Erythroblast (primary cell): ENCODE measurements at places on chromosomes 16 and 17.

DNA sequence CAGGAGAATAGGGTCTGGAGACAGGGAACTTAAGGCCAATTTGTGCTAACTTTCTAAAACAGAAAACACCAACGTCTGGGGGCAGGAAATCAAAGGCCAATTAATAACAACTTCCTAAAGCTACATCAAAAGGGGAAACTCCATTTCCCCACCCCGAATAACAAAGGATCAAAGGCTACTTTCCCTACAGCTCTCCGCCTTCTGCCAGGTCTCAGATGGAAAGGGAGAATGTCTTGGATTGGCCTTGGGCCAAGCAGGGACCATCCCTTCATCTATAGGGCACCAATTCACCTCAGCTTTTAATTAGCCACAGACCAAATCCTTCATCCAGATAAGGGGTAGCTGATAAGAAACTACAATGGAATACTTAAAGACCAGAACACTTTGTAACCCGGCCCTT lies 116.9 kb upstream of the ZKSCAN2 start:
- DNase-seq: no peak

- DNase-seq: no peak
These were observed 181.6 kb downstream of the TMEM132E start for GRCh38 chr17:34760931-34761495.

DNA sequence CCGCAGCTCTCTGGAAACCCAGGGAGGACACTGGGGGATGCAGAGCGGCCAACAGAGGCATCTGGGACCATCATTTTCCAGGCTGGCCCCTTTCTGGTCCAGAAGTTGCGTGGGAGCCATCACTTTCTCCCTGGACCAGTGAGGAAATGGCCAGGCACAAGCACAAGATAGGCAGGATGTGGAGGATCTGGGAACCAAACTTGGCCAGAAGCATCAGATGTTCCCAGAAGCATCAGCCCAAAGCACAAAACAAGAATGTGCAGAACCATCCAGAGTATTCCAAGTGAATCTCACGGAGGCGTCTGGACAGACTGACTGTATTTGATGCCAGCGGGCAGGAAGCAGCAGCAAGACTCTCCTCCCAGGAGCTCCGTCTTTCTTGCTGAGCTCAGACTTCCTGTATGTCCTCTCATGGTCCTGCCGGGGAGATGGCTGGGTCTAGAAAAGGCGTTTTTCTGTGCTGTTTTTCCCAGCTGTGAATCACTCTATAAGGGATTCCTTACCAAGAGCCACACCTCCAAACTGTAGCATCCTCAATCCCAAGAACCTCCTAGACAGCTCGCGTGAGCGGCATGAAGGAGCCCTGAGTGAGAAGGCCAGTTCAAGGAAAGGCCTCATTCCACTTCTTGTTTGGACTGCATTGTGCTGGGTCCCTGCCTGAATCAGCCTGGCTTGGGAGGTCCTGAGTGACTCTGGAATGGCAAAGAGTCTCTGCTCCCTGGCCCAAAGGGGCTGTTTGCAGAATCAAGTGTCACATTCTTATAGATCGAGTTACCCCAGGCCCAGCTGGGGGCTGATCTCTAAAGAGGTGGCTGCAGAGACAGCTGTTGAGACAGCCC lies 49.5 kb upstream of the MTSS2 start:
- DNase-seq: no peak

GRCh38 chr17:80545499-80545826 lies 825 bp downstream of the RPTOR start:
- DNase-seq: no peak

GRCh38 chr17:74903034-74903433 lies 9.6 kb upstream of the FADS6 start:
- no peak for DNase-seq

DNA sequence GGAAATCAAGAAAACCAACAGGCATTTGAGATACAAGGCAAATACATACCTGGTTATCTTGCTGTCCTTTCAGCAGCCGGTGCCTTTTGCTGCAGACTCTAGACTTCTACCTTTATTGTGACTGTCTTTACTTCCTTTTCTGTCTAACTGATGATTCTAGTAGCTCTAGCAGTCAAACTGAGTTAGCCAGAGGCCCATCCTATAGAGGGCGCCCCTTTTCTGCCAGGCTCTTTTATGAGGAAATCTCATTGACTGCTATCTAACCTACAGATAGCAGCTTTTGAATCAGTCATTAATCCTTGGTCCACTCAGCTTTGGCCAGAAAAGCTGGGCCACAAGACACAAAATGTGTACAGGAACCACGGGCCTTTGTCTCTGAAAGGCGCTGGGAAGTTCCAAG lies 87.5 kb upstream of the WSB1 start:
- peak; percentile 14 for DNase-seq

DNA sequence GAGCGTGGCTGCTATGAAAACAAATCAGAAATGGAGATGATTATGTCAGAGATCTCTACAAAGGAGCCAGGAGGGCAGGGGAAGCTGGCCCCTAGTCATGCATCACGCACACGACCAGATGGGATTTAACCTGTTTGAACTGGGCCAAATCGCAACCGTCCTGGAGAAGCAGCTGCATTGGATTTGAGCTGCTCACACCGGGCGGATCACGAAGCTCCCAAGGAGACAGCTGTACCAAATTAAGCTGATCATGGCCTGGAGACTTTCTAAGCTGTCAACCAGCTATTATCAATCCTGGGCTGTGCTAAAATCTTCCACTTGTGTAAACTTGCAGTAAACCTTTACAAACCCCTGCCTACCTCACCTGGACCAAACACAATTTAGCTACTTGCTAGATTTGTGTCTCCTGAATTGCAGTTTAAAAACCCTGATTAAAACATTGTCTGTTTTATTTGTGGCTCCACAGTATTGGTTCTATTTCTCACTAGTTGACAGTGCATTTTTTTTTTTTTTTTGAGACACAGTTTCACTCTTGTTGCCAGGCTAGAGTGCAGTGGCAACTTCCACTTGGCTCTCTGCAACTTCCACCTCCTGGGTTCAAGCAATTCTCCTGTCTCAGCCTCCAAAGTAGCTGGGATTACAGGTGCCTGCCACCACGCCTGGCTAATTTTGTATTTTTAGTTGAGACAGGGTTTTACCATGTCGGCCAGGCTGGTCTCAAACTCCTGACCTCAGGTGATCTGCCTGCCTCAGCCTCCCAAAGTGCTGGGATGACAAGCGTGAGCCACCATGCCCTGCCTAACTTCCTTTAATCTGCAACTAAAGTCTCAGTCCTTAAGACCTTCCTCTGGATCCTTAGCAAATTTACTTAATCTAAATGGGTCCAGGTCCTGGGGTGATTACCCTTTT lies 98.3 kb upstream of the GRIN2A start:
- no peak for DNase-seq

DNA sequence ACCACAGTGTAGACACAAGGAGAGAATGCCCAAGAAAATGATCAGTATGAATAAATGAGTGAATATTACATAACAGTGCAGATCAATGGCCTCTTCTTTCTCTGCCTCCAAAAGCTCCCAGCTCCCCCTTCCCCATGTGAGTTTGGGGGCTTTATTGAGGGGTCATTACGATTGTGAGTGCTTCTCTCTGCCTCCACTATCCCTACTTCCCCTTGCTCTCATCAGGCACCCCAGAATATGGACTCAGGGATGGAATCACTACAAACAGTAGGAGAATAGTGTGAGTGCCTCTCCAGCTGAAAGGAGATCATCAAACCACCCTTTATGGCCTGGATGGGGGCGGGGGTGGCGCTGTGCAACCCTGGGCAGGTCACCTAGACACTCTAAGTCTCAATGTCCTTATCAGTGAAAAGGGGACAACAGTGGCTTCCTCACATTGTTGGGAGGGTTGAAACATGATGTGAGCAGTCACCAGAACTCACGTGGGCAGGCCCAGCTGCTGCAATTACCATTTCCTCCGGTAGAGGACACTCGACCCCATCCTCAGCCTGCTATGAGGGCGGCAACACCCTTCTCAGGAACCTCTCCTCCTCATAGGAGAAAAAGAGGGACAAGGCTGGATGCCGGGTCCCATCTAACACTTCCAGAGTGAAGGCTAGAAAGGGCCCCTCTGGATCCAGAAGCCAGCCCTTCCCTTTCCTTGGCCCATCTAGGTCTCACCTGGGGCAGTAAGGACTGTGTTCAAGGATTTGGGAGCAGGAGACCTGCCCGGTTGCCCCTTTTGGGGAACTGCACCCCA lies 2.1 kb upstream of the EPOP start:
- peak; percentile 75 for DNase-seq

DNA sequence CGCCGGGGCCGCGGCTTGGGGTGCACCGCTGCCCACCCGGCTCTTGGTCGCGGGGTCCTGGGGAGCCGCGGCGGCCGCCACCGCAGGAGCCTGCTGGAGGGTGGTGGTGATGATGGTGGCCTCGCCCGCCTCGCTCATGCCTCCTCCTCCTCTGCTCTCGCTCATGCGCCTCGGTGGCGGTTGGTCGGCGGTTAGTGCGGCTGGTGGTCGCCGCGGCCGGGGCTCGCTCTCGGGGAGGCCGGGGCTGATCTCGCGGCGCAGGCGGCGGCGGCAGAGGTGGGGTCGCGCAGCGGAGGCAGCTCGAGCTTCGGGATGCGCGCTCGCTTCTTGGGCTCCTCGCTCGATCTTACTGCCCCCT lies 41.6 kb downstream of the AHSP start:
- peak; percentile 44 for DNase-seq

DNA sequence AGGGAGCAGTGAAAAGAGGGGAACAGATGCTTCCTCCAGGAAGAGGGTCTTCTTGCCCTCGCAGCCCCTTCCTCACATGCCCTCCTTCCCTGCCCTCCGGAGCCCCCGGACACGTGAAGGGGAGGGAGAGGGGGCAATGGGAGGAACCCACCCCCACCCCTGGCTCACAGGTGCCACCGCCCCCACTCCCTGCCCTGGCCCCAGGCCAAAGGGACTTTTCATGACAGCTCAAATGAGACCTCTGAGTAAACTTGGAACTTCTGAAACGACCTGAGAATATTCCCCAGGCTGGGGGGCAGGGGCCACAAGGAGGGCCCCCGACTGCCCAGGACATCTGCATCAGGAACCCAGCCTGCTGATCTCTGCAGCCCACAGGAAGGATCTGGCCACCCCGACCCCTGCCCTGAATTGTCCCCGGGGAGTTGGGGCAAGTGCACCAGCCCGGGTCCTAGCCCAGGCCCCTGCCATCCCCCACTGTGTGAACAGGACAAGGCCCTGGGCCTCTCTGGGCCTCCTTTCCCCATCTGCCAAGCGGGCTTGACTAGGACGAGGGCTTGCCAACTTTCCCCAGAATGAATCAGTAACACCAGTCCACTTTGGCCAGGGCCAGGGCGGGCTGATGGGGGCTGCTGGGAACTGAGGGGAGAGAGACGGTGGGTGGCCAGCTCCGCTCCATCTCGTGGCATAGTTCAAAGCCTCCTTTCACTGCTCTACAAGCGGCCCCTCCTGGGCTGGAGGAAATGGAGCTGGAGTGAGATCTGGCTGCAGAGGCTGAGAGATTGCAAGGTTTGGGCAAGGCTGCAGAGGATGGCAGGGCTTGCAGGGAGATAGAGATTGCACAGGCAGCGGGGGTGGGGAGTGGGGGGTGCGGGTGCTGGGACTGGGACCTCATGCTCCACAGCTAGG lies 3.8 kb downstream of the IL21R start:
- DNase-seq: no peak

GRCh38 chr17:38704606-38705522 lies at the start of gene MLLT6:
Gene MLLT6, plus strand, starts transcription at chr17:38705273. Its CDS starts 360 bp downstream, at chr17:38705633.
- peak; percentile 90 for DNase-seq

- DNase-seq: peak; percentile 23
These were observed 81.0 kb downstream of the TMEM100 start for GRCh38 chr17:55641676-55642081.

DNA sequence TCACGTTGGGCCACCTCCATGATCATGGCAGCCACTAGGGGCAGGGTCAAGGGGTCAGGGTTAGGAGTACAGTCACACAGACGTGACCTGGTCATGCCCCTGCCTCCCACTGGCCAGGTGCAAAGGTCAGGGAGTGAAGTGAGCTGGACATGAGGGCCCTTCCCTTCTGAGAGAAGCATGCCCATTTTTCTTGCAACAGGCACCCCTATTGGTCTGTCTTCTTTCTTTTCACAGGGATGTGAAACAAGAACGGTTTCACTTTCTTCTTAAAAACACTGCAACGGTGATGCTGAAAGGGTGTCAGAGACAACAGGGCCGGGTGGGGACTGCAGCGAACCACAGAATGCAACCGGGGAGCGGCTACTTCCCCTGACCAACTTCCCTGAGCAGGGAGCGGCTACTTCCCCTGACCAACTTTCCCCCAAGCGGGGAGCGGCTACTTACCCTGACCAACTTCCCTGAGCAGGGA lies 52.1 kb upstream of the DOC2B start:
- DNase-seq: no peak

GRCh38 chr17:49764559-49765180 lies 739 bp upstream of the FAM117A start:
- no peak for DNase-seq

DNA sequence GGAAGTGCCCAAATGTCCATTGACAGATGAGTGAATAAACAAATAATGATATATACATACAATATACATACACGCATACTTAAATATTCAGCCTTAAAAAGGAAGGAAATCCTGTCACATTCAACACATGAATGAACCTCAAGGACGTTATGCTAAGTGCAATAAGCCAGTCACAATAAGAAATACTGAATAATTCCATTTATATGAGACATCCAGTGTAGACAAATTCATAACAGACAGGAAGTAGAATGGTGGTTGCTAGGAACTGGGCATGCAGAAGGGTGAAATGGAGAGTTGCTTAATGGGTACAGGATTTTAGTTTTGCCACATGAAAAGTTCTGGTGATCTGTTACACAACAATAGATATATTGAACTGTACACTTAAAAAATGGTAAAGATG lies 8.8 kb upstream of the ITGB4 start:
- DNase-seq: no peak

GRCh38 chr17:78379131-78379491 lies 662 bp downstream of the PGS1 start:
- no peak for DNase-seq

DNA sequence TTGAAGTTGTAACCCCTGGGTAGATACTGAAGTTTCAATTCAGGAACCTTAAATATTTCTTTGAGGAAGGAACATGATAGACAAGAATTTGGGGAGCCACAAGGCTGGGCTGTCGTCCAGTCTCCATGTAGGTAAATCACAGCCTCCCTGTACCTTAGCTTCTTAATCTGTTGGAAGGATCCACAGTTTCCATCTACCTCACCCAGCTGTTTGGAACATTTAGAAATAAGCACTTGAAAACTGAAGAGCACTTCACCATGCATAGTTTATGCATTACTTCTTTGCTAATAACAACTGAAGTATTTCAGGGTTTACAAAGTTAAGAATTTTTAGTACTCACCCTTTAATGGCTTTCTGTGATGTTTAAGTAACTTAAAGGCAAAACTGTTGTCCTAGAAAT lies 17.2 kb downstream of the TXNDC11 start:
- DNase-seq: no peak

GRCh38 chr17:38441429-38442061 lies 13.3 kb downstream of the ARHGAP23 start:
- no peak for DNase-seq

- DNase-seq: no peak
These were observed 86.0 kb upstream of the LHX1 start for GRCh38 chr17:36851250-36851649.

GRCh38 chr17:42980766-42981397 lies 517 bp downstream of the RUNDC1 start:
- peak; percentile 81 for DNase-seq

GRCh38 chr16:50571786-50572185 lies 23.6 kb downstream of the NKD1 start:
- DNase-seq: no peak
